ENCODE measurements at places on chromosomes 1 and 21.

DNA sequence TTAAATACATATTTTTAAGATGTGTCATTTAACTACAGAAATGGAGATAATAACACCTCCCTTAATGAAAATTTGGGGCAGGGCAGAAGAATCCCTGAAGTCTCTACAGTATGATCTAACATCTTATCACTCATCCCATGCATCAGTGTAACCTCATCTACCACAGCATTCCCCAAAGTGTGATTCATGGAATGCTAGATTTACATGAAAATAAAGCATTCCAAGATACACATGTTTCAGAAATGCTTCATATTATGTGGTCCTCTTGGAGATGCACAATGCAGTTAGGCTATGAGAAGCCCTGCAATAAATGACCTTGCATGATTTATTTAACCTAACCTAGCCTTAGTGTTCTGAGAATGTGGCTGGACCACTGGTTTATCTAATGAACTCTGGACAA is 166.9 kb upstream of the SYT6 start:
- no peak for DNase-seq

DNA sequence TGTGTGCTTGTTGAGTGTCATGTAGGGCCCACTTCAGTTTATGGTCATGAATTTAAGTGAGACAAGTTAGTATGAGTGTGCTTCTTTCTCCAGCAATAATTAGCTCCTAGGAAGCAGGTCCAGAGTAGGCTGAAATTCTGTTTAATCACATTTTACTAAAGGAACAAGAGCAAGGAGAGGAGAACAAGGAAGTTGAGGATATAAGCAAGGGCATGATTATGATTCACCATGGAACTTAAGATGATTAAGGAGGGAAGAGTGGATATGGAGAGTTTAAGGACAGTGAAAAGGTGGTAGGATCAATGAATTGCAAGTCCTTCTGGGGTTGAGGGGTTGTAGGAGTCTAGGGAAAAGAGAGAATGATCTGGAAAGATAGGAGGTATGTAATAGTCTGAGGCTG is 3.1 kb upstream of the DIPK1A start:
- DNase-seq = no peak

- DNase-seq = peak; percentile 87
Observed at GRCh38 chr1:46527474-46528296, 23.8 kb downstream of the KNCN start.

DNA sequence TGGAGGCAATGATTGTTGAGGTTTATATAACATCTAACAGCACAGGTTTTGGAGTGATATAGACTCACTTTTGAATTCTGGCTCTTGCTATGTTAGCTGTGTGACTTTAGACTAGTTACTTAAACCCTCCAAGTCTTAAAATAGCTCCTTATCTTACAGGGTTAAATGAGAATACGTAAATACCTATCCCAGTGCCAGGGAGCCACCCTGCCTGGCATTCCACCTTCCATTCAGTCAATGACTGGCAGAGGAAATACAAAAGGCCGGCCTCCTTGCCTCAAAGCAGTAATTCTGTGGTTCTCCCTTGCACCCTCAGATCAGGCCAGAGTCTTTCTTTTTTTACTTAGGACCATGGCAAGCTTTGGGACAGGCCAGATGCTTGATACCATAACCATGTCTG is 31.8 kb downstream of the DBT start:
- no peak for DNase-seq

DNA sequence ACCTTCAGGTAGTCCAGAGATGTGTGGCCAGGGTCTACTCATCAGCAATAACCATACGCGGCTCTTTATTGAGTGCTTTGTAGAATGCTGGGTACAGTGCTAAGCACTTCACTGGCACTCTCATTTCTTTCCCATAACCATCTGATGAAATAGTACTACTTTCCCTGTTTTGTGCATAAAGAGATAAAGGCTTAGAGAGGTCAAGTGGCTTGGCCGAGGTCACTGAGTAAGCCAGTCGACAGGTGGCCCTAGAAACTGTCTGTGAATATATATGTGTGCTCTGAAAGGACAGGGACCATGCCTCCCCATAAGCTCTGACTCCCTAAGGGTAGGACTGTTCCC is 52.8 kb downstream of the NENF start:
- DNase-seq = no peak

GRCh38 chr1:154213274-154213673 is 7.1 kb upstream of the CFAP141 start:
- no peak for DNase-seq

DNA sequence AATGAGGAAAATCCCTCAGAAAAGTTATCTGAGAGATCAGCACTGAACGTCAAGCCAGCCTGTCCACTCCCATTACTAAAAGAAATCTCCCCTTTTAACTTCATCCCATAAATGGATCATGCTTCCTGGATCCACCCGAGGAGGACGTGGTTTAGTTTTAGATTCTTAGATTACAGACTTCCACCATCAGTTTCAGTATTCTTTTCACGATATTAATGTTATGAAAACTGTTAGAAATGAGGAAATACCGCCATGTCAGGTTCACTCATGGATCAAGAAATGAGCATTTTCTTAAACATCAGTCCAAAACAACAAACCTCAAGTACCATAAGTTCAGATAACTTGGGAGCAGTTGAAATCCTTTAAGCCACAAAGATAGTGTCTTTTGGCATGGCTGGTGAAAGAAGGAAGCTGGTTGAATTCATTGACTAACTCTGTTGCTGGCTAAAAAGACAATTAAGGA is 49.8 kb downstream of the NFIA start:
- DNase-seq = no peak

- DNase-seq = no peak
Observed at GRCh38 chr1:49163031-49163430, 386.3 kb upstream of the BEND5 start.

- peak; percentile 87 for DNase-seq
Observed at GRCh38 chr1:31723828-31724359, 20.1 kb upstream of the COL16A1 start.

GRCh38 chr1:198199105-198199504 is 42.3 kb downstream of the NEK7 start:
- DNase-seq = no peak
